ENCODE measurements at places on chromosomes 7 and 10.

- DNase-seq: peak; percentile 90
Measured at GRCh38 chr10:21525367-21526187, at the start of gene SKIDA1. SKIDA1 (minus strand) TSS chr10:21525682; CDS start chr10:21517822, 7,860 bp downstream.

DNA sequence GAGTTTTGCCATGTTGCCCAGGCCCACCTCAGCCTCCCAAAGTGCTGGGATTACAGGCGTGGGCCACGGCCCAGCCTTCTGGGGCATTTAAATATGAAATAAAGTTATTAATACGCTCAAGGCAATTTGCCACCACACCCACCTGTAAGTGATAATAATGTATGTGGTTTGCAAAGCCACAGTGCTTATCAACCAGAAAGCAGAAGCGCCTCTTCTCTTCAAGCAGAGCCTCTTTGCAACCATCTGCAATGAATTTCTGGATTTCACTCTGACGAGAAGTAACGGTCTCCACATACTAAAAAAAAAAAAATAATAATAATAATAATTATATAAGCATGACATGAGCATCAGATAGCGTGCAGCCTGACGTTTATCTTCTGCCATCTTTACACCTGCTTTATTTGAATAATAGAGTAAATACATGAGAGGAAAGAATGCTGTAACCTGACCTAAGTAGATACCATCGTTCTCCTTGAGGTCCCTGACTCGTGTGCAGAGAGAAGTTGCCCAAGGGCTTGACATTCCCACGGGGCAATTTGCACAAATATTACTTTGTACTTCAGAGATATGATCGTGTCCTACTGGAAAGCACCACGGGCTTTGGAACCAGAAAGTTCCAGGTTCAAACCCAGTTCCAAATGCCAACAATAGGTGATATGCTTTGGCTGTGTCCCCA lies 34.0 kb downstream of the BRI3 start:
- no peak for DNase-seq

- DNase-seq: no peak
Measured at GRCh38 chr10:132292287-132293200, 15.2 kb downstream of the STK32C start.

DNA sequence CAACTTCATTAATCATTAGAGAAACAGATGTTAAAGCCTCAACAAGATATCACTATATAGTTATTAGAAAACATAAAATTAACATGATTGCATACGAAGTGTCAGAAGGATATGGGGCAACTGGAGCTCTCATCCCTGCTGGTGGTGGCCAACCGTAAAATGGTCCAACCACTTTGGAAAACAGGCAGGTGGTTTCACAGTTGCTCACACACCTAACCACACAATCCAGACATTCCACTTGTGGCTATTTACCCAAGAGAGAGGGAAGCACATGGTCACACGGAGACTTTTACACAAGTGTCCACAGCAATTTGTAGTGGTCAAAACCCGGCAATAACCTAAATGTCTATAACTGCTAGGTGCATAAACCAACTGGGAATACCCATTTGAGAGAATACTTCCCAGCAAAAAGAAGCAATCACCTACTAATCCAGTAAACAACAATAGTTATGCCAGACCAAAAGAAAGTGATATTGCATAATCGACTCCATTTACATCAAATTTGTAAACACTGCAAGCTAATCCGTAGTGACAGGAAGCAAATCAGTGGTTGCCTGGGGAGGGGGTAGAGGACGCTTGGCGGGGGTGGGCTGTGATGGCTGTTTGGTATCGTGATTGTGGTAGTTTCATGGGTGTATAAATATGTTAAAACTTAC lies 91.8 kb downstream of the LARP4B start:
- DNase-seq: no peak

- DNase-seq: no peak
Measured at GRCh38 chr10:30789806-30790205, 160.3 kb upstream of the LYZL2 start.

DNA sequence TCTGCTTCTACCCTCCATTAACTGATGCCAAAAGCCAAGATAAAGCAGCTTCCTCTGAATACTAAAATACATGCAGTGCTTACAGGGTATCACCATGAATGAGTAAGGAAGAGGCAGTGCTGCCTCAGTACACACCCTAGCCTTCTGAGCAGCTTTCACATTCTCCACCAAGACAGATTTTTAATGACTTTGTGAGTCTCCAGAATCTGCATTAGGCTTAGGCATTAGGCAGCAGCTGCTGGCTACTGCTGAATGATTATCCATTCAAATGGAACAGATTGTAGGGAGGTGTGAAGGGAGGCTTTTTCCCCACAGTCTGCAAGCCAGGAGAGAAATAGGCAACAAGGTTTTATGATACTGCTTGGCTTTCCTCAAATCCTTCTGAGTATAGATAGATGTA lies 1226.7 kb upstream of the LRRN3 start:
- DNase-seq: peak; percentile 38

- DNase-seq: no peak
Measured at GRCh38 chr7:30915005-30915601, 3.5 kb downstream of the AQP1 start.

- DNase-seq: no peak
Measured at GRCh38 chr10:5573968-5574641, 49.3 kb downstream of the CALML3 start.

DNA sequence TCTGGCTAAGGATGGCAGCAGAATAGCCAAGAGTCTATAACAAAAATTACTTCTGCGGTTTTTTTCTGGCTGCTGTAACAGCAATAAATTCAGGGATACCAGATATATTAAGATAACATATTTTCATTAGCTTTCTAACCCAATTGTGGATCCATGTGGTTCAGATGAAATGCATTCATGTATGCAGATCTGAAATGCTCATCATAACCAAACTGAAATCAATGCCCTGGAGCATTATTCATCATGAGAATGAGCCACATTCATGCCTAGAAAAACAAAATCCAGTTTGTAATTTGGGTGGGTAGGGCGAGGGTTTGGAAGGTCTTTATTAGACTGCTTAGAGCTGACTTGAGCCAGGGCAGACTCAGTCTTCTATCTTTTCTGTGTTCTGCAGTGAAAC lies 69.8 kb upstream of the SEMA3A start:
- DNase-seq: no peak

GRCh38 chr7:139046143-139046542 lies 10.3 kb upstream of the ZC3HAV1L start:
- DNase-seq: no peak
